ENCODE measurements at places on chromosomes 11 and 22.

DNA sequence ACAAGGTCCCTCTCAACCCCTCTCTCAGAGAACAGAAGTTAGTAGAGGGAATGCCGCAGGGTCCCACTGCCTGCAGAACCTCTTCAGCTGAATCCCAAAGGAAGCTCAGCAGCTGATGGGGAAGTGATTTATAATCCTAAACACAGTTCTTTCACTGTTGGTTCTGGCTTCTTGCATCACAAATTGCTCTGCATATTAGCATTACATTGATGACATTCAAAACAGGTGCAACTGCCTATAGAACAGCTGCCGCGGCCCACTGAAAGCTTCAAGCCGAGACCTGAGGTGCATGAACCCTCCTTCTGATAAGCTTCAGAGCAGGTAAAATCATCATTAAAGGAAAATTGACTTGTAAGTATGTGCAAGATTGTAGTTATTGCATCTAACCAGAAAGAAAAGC lies 75.2 kb upstream of the KIRREL3 start:
- DNase-seq: no peak

DNA sequence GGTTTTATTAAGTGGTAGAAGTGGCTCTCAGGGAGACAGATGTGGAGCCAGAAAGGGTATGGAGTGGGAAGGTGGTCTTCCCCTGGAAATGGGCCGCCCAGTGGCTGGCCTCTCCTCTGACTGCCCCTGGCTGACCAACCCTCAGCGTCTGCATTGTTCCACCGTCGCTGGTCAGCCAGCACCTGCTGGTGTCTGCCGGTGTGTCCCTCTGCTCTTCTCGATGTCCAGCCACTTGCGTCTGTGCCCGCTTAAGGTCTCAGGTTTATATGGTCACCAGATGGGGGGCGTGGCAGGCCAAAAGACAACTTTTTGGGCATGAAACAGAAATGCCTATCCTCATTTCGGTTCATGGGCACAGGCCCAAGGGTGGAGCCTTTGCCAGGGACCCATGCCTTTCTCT lies 1221.5 kb downstream of the JRKL start:
- no peak for DNase-seq

DNA sequence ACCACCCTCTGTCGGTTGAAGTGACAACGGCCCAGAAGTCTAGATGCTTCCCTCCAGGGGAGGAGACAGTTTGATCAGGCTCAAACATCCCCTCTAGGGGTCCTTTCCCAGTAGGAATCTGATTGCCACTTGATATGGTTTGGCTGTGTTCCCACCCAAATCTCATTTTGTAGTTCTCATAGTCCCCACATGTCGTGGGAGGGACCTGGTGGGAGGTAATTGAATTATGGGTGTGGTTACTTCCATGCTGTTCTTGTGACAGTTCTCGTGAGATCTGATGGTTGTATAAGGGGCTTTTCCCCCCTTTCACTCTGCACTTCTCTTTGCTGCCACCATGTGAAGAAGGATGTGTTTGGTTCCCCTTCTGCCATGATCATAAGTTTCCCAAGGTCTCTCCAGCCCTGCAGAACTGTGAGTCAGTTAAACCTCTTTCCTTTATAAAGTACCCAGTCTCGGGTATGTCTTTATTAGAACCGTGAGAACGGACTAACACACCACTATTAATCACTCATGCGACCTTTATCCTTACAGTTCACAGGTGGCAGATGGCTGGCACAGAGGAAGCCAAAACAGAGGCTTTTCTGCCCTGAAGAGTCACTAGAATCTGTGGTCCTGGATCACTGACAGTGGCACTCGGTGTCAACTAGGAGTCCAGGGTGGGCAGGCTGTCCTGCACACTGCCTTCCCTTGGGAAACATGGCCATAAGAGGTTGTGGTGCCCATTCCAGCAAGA lies 21.6 kb downstream of the ASPHD2 start:
- no peak for DNase-seq

- no peak for DNase-seq
Measured at GRCh38 chr11:113992459-113993110, 17.7 kb downstream of the HTR3A start.

DNA sequence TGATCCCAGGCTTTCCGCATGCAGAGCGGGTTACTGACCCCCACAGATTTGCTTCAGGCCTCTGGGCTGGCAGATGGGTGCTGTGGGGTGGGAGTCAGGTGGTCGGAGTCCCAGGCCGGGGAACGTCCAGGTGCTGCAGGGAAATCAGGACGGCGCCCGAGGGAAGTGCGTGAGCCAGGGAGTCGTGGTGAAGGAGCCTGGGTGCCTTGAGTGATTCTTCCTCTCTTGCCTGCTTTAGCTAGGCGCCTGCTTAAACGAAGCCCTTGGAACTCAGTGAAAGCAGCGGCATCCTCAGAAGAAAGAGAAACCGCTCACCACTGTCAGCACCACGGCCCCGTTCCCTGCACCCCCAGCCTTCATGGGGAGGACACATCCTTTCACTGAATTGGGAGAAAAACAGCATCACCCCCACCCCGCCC lies 455.6 kb downstream of the BRD1 start:
- no peak for DNase-seq

GRCh38 chr11:22246992-22247391 lies 54.1 kb downstream of the ANO5 start:
- no peak for DNase-seq

DNA sequence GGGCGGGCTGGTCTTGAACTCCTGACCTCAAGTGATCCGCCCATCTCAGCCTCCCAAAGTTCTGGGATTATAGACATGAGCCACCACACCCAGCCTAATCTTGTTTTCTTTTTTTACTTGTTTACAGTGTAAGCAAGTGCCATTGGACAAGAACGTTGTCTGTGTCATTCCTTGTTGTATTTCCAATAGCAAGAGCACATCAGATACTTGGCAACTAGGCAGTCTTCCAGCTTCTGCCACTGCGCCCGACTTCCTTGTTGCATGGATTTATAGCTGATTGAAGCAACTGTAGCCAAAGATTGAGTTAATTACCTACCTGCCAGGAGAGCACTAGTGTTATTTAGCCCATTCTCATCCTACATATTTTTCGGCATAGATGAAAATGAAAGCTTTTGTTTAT lies 3.1 kb upstream of the SGSM3 start:
- no peak for DNase-seq

- no peak for DNase-seq
Measured at GRCh38 chr11:10975287-10975721, 117.5 kb upstream of the ZBED5 start.

GRCh38 chr11:120272303-120272702 lies 32.4 kb downstream of the POU2F3 start:
- DNase-seq: no peak

DNA sequence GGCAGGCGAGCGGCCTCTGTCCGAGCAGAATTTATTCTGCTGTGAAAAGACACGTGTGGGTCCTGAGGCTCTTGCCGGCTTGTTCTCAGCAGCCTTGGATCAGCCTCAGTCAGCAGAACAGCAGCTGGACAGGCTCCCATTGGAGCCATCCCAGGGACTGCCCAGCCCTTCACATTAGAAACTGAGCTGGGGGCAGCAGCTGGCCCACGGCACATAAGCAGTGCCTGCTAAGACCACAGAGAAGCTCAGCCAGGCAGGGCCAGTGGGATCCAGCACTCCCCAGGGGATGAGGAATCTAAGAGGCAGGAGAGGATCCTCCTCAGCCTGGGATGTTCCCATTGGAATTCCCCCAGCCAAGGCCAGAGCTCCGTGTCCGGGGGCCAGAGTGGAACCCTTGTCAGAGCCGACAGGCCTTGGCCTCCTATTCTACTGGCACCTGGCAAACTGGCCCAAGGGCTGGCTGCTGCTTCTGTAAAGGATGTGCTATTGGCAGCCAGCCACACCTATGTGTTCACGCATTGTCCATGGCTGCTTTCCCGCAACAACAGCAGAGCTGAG lies 18.2 kb downstream of the RTN4R start:
- no peak for DNase-seq

- DNase-seq: no peak
Measured at GRCh38 chr11:44257338-44258189, 52.4 kb downstream of the ALX4 start.

DNA sequence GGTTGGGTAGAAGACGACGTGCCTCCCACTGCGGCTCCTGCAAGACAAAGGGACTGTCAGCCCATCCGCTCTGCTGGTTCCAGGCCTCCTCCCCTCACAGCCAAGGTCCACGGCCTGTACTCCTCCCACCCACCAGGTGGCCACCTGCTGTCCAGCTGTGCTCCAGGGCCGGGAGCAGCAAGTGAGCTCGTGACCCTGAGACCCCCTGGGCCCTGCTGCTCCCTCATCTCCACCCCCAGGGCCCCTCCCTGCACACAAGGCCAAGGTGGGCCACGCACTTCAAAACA lies 27.4 kb downstream of the TSPAN4 start:
- no peak for DNase-seq

- no peak for DNase-seq
Measured at GRCh38 chr11:60992842-60993409, 21.4 kb downstream of the CD6 start.

GRCh38 chr11:202490-202889 lies 4.7 kb downstream of the BET1L start:
- no peak for DNase-seq

- peak; percentile 78 for DNase-seq
Measured at GRCh38 chr11:116276051-116277044, 496.4 kb downstream of the BUD13 start.

- no peak for DNase-seq
Measured at GRCh38 chr11:84817998-84818397, 809.1 kb downstream of the DLG2 start.

DNA sequence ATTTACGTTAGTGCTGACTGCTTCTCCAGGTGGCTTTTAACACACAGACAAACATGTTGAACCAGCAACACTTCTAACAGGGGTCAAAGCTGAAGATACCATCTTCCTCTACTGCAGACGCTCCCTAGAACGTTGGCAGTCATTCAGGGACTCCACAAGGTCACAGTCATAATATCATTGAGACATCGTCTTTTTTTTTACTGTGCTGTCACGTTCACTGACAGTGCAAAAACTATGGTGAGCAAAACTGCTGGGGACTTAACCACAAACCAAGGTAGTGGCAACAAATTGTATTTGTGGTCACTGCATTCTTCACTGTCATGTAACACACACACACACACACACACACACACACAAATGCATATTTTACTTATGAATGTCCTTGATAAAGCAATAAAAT lies 244.9 kb downstream of the CASP12 start:
- no peak for DNase-seq

- no peak for DNase-seq
Measured at GRCh38 chr11:28009388-28009787, 98.6 kb downstream of the KIF18A start.

DNA sequence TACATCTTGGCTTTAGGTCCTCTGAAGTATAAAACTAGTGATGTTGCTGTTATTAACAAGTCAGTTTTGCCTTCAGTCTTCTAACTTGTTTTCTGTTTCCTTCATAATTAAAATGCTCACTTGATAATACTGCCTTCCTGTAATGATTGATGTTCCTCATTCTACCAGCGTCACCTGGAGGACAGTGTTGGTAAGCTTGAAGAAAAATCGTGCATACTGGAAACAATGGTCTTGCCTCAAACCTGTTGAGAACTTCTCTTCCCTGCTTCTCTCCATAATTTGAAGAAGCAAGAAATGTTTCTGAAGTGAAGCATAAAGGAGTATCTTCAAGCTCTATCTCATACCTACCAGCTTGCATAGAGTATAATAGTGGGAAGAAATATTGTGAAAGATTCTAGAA lies 3.0 kb downstream of the YWHAH start:
- DNase-seq: no peak

- no peak for DNase-seq
Measured at GRCh38 chr22:42256930-42257329, 13.5 kb downstream of the TCF20 start.

- no peak for DNase-seq
Measured at GRCh38 chr11:130785380-130786116, 130.7 kb downstream of the SNX19 start.

DNA sequence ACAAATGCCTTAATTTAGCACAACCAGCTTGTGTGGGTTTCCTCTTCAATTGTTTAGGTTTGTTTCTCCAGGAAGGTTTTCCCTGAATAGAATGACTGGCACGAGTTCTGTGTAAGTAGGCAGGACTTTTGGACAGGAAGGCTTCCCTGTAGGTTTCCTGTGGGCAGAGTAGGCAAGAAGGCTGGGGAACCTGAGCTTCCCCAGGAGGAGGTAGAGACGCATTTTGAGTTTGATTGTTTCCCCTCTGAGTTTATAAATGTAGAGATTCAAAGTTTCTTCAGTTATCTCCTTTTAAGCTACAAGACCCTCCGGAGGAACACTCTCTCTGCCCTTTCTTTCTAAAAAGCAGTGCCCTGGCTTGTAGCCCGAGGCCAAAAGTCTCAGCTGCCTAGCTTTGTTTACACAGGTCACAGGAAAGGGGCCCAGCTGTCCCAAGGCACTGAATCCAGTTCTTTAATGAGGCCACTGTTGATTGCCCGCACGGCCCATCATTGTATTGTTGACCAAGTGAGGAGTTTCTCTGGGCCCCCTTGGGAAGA lies 66.6 kb upstream of the RDX start:
- no peak for DNase-seq

- no peak for DNase-seq
Measured at GRCh38 chr11:114284021-114284420, 12.2 kb upstream of the NNMT start.

GRCh38 chr11:92854952-92855351 lies 114.5 kb upstream of the MTNR1B start:
- no peak for DNase-seq

DNA sequence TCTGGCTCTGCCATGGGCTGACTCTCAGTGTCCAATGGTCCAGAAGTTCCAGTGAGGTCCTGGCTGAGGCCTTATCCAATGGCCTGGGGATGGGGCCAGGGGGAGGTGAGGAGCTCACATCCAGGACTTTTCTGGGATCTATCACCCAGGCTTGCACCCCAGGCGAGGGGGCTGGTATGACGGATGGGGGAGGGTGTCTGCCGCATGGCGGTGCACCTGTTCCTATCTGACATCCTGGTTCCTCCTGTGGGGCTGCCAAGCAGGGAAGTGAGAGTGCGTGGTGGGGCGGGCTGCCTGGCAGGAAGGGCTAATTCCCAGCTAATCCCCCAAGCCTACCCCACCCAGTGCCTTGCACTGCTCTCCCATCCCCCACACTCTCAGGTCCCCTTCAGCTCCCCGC lies 102.1 kb downstream of the NECTIN1 start:
- no peak for DNase-seq

DNA sequence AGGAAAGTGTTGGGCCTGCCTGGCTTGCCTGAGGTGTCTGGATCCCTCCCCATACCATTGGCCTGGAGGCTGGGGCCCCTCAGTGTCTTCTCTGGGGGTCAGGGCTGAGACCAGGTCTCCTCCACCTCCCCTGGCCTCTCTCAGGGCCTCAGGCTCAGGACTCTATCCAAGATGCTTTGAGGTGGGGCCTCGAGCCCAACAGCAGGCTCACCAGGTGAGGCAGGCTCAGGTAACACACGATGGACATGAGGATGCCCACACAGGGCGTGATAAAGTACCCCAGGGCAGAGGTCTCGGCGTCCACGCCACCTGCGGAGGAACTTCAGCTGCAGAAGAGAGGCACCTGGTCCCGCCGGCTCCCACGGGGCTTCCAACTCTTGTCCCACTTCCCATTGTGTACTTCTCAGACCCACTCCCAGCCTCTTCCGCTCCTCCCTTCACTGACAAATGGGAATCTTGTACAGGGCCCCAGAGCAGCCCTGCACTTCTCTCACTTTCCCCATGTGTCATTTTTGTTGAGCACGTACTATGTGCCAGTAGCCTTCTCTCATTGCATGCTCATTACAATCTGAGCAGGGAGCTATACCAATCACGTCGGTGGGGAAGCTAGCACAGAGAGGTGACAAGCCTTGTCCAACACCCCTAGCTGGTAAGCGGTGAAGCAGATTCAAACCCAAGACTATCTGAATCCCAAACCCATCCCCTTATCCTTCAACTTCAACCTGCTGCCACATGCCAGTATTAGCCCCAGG lies 3.8 kb downstream of the SLC29A2 start:
- no peak for DNase-seq
